Stimulated activated CD4-positive, alpha-beta T cell treated with anti-CD3 and anti-CD28 coated beads, Interleukin-15, amount 100 ng/mL, for 24 hours (primary cell): ENCODE measurements at places on chromosomes 4 and X.
A peak's percentile ranks its signal among the peaks of the same experiment; 100 is the strongest.

DNA sequence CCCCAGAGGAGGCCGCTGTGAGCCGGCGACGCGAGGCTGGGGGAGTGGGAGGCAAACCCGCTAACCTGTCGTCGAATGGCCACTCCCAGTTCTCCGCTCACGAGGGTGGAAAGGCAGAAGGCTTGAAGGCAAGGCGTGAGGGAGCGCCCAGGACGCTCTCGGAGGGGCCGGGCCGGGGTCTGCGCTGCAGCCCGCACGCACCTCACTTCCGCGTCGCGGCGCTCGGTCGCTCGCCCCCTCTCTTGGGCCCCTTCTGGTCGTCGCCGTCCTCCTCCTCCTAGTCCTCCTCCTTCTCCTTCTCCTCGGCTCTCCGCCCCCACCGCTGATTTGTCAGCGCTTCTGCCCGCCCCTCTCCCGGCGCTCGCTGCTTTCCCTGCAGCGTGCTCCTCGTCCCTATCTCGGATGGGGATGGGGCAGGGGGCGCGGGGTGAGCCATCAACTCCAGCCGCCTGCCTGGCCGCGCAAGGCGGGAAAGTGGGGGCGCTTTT, at the start of gene SNCA:
SNCA (minus strand) TSS at position 265 of the 488 bp plus-strand sequence. CDS start 1,494 bp downstream, outside the sequence.
- peak; percentile 68 for DNase-seq

- no peak for DNase-seq
Observed at GRCh38 chr4:137125011-137125410, 407.3 kb downstream of the PCDH18 start.

- DNase-seq: no peak
Observed at GRCh38 chrX:31679861-31680260, 608.0 kb upstream of the FTHL17 start.

DNA sequence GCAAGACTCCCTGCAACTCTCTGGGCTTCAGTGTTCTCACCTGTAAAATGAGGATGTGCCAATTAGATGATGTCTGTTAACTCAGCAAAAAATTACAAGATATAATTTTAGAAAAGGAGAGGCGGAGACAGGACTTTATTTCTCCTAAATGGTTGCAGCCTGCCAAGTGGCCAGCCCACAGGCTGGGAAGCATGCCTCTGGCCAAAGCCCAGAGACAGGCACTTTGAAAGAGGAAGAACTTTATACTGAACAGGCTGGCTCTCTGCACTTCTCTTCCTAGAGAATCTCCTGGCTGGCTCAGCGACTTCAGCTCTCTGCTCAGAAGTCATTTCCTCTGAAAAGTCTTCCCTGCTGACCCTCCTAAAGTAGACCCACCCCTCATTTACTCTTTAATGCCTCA, 3.7 kb downstream of the PRDM5 start:
- no peak for DNase-seq

DNA sequence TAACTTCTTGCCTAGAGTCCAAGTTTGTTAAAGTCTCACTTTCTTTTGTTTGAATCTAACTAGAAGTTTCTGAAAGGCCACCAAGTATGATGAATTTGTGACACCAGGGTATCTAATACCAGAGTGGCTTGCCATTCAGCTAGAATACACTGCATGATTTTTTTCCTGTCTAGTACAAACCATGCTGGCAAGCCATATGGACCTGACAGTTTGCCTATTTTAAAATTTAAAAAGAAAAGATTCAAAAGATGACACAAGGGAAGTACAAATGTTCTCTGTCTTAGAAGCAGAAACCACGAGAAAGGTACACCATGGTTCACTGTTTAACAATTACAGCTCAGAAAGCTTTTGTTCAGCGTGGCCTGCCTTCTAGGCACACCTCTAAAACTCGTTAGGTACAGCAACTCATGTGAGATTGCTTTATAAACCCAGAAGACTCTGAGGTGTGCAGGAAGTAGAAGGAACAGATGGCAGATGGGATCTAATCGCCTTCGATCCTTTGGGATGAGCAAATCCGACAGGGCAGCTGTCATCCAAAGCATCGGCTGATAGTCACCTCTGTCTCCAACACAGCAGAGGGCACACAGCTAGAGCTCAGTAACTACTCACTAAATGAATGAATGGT, 35.4 kb upstream of the CENPU start:
- DNase-seq: no peak

GRCh38 chrX:147935156-147935758, 23.5 kb downstream of the FMR1 start:
- no peak for DNase-seq
